ENCODE measurements at places on chromosomes 1 and 21. TPM values are rescaled to one million over a fixed set of nuclear protein-coding genes. Genes with fewer than 3 reads are reported as not detected.

Gene LEFTY2
- total RNA-seq, result not detected

Gene PFKFB2
- total RNA-seq, result 1.2 TPM

Gene AMY1B
- not detected for total RNA-seq

Gene MYOC
- total RNA-seq, result not detected

Gene SMPDL3B
- total RNA-seq, result 0.41 TPM

Gene EDN2
- total RNA-seq, result not detected

Gene MANEAL
- 1.9 TPM for total RNA-seq

Gene GNAT2
- not detected for total RNA-seq

Gene TMEM52
- total RNA-seq, result not detected

Gene HES3
- total RNA-seq, result not detected

Gene GPX7
- total RNA-seq, result 23.0 TPM

Gene FAM163A
- not detected for total RNA-seq

Gene ANGPTL1
- not detected for total RNA-seq

Gene APOBEC4
- not detected for total RNA-seq

Gene GOLT1A
- not detected for total RNA-seq

Gene FAM110D
- not detected for total RNA-seq

Gene BLACAT1
- not detected for total RNA-seq

Gene PADI1
- total RNA-seq, result not detected

Gene S100A9
- not detected for total RNA-seq

Gene COL16A1
- total RNA-seq, result not detected

Gene PTGFRN
- total RNA-seq, result 4.3 TPM

Gene NFIA
- total RNA-seq, result 0.16 TPM

Gene IL6R
- total RNA-seq, result 5.3 TPM

Gene ARHGEF19
- total RNA-seq, result 9.5 TPM

Gene TNFRSF8
- total RNA-seq, result 37.6 TPM

Gene LACTBL1
- total RNA-seq, result not detected

Gene ZNF697
- 2.7 TPM for total RNA-seq

Gene MAB21L3
- total RNA-seq, result not detected

Gene UBASH3A
- total RNA-seq, result 84.2 TPM

Gene PRAMEF2
- total RNA-seq, result not detected

Gene SHISAL2A
- total RNA-seq, result 8.4 TPM

Gene GBP7
- not detected for total RNA-seq

Gene CD58
- total RNA-seq, result 38.1 TPM

Gene SLC1A7
- not detected for total RNA-seq

Gene KRTAP10-11
- total RNA-seq, result not detected

Gene KCNA3
- 56.0 TPM for total RNA-seq

Gene SPSB1
- total RNA-seq, result 13.2 TPM

Gene ARMH1
- total RNA-seq, result 93.6 TPM

Gene OR2T29
- total RNA-seq, result not detected

Gene ZBTB37
- 10.1 TPM for total RNA-seq

Measured in T-helper 2 cell treated with Interferon-gamma antibody and Interleukin-4, amounts not matched to agents 100 ng/mL and 5 ng/mL, for 36 hours (primary cell).